Activated naive CD4-positive, alpha-beta T cell treated with Interleukin-2 at 50 U/mL for 16 hours (primary cell): ENCODE measurements at places on chromosomes 7 and 10.
A peak's percentile ranks its signal among the peaks of the same experiment; 100 is the strongest.

DNA sequence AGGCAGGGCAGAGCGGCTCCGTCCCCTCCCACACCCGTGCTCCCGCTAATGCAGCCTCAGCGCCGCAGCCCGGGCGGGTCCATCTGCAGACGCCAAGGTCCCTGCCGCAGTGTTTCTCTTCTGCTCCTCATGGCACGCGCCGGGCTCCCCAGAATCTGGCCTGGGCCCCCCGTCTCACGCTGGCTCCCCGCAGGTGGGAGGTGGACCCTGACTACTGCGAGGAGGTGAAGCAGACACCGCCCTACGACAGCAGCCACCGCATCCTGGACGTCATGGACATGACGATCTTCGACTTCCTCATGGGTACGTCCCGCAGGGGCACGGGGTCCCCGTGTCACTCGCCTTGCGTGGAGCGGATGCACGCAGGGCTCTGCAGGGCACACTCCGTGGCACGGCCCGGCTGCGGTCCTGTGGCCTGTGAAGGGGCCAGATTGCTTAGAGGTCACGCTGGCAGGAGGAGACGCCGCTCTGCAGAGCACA lies 33.5 kb upstream of the FOXL3 start:
- no peak for DNase-seq

GRCh38 chr10:29612657-29613056 lies 22.1 kb downstream of the SVIL start:
- DNase-seq, result no peak

- DNase-seq, result no peak
Observed at GRCh38 chr7:47292832-47293309, 289.0 kb downstream of the TNS3 start.

GRCh38 chr10:28849309-28849708 lies 172.0 kb downstream of the BAMBI start:
- no peak for DNase-seq

DNA sequence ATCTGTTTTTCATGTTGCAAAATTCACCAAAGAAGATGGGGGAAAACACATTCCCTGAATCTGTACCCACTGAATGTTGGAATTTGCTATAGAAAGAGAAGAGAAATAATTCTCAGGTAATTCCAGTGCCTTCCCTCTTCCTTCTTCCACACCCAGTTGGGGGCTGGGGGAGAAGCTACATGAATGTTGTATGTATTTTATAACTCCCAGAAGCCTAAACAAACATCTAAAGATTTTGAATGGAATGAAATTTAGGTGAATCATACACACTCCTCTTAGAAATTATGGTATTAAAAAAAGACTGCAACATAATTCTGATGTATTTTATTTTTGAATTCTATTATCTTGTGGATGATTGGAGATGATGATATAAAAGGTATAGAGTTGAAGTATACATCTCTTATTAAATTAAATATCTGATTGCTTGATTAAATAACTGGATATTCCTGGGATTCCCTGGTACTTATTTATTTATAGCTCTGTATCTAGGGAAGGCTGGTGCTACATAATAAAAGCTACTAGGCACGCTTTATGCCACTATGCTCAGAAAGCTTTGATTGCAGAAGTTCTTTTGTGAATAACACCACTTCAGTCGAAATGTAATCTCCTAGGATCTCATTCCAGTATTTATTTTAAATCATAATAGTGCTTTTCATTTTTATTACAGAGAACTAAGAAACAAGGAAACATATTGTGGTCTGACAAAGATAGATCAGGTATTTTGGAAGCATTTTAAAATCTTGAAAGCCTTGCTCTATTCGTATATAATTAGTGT lies 98.5 kb downstream of the MCU start:
- DNase-seq, result no peak

GRCh38 chr10:11810973-11811372 lies 12.2 kb upstream of the PROSER2 start:
- no peak for DNase-seq

- no peak for DNase-seq
Observed at GRCh38 chr10:84140036-84140379, 699 bp downstream of the GHITM start.

DNA sequence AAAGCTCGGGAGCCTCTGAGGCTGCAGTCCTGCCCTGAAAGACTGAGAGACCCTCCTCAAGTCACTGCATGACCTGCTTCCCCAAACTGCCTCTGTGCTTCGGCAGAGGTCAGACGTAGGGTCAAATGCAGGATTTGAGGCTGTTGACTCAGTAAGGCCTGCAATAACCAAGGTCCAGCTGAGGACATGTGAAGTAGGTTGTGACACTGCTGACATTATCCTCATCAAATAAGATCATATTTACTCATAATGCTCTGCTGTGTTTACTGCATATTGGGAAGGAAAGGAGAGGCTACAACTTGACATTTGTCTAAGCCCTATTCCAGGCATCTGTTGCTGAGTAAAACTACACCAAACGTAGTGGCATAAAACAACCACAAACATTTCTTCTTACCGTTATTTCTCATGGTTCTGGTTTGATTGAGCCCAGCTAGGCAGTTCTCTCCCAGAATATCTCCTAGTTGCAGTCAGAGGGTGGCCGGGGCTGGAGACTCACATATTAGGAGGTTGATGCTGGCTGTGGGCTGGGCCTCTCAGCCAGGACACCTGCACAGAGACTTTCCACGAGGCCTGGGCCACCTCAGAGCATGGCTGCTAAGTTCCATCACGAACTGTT lies 122.1 kb upstream of the STK17A start:
- no peak for DNase-seq

GRCh38 chr10:86688398-86688921 lies 20.1 kb downstream of the LDB3 start:
- DNase-seq, result peak; percentile 55

GRCh38 chr7:151088019-151088855 lies 2.0 kb downstream of the AGAP3 start:
- DNase-seq, result no peak

GRCh38 chr7:29563590-29564495 lies at the start of gene PRR15:
Gene PRR15 (plus strand): TSS chr7:29563835. CDS start chr7:29566330, 2,495 bp downstream.
- DNase-seq, result no peak

DNA sequence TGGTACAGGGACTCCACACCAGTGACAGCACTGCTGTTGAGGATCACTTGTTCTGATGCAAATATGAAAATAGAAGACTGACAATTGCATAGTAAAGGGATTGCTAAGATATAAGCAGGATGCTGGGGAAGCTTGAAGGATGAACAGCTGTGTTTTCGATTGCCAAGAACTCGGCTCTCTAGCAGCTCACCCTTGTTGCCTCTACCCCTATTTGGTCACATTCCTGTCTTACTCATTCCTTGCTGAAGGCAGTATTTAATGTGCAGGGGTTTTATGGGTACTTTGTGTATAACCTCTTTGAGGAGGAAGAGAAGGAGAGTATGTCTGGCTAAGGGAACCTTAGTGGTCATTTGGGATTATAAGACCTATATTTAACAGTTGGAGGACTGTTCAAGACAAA lies 218.8 kb downstream of the AUTS2 start:
- DNase-seq, result no peak

DNA sequence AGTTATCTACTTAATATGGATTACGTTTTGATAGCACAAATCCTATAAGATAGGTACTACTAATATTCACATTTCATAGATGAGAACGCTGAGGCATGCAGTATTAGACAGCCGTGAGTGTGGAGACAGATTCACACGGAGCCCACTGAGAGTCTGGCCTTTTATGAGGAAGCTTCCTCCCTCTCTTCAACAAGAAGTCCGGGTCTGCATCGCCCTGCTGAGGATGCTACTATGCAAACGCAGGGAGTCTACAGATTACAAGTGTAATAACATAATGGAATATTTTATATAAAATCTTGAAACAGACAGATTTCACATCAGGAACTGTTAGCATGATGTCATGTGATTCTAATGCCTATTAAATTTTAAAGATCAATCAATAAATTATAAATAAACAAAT lies 255.9 kb upstream of the GLI3 start:
- DNase-seq, result no peak

GRCh38 chr10:72610466-72610865 lies 15.4 kb downstream of the MICU1 start:
- no peak for DNase-seq

- no peak for DNase-seq
Observed at GRCh38 chr7:779480-779879, 52.4 kb upstream of the PRKAR1B start.

DNA sequence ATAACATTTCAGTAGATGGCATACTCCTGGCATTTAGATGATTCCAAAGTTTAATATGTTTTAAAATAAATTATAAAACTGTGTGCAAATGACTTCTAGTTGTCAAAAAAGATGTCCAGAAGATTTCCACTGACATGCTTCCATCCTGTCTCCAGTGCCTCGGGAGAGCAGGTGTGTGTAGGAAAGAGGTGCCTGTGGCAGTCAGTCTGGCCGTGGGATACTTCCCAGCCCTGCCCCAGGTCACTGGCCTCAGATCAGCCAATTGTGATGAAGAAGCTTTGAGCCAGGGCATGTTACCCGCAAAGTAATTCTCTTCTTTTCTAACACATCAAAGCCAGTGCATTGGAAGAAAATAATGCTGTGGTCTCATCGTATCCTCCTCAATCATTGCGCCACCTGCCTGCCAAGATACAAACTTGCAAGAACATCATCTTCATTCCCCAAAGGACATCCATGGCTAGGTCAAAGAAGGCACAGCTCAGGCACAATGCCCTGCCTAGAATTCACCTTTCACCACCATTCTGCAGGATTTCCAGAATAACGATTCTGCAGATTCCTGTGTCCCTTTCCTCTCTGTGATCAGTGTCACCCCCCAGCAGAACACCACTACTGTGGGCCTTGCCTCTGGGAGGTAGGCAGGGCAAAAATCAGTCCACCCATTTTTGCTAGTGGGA lies 6.3 kb upstream of the KCNMA1 start:
- no peak for DNase-seq

DNA sequence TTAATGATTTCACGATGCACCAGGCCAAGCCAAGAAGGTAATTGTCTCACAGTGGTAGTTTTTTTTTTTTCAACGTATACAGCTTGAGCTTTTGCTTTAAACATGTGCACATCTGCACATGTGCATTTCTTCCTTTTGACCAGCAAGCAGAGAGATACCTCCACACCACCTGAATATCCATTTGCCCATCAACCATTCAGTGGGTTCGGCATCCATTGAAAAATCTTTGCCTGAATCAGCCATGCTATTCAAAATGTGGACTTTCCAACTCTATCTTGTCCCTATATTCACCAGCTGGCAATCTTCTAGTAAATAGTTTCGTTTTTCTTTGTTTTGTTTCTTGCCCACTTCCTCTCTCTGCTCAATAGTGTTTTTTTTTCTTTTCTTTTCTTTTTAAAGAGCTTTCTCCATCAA lies 7.7 kb upstream of the TRA2A start:
- no peak for DNase-seq

DNA sequence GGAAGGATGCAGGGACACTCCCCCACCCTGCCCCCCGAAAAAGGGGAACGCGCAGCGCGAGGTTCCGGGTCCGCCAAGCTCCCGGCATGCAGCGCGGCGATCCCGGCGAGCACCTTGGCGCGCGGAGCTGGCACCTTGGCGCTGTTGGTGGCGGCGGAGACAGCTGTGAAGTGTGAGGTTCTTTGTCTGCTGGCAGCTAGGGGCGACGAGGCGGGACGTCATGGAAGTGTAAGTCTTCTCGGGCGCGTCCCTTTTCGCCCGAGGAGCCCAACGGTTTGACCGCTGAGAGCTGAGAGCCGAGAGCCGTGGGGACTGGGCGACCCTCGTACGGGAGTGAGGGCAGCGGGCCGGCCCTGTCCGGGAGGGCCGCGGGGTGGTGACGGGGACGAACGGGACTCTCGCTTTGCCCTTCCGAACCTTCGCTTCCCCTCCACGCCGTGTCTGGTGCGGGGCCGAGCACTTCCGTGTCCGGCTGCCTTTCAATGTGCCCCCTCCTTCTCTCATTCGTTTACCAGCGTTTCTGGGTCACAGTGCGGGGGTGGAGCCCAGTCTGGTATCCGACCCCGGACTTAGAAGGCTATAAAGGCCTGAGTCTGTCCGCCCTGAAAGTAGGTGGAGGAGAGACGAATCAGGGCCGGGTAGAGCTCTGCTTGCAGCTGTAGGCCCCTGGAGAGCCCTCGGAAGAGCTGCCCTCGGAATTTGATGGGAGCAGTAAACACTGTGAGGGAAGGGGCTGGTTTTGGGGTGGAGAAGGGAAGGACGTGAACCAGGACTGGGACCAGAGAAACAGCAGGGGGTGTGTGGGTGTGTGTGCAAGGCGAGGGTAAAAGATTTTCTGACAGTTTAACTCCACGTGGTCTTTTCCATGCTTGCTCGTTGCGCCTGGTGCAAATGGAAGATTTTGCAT lies at the start of gene CRCP:
Gene CRCP, plus strand, starts transcription at position 105 of the 907 bp plus-strand sequence. Its CDS starts 116 bp downstream, at position 221.
- peak; percentile 85 for DNase-seq

DNA sequence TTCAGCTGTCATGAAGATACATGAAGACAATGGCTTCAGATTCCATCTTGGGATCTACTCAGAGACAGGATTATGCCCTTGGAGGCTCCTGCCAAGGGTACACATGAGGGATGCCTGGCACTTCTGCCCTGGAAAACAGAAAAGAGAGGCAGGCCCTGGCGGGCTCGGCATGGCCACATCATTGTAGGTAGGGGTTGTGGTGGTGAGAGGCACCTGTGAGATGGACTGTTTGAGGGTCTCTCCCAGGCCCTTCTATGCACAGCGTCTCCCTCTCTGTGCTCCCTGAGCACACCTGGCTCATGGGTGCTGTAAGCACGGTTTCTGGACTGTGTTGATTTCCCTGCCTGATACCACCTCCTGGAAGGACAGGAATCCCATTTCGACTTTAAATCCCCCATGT lies 304.3 kb downstream of the GLRX3 start:
- DNase-seq, result no peak

DNA sequence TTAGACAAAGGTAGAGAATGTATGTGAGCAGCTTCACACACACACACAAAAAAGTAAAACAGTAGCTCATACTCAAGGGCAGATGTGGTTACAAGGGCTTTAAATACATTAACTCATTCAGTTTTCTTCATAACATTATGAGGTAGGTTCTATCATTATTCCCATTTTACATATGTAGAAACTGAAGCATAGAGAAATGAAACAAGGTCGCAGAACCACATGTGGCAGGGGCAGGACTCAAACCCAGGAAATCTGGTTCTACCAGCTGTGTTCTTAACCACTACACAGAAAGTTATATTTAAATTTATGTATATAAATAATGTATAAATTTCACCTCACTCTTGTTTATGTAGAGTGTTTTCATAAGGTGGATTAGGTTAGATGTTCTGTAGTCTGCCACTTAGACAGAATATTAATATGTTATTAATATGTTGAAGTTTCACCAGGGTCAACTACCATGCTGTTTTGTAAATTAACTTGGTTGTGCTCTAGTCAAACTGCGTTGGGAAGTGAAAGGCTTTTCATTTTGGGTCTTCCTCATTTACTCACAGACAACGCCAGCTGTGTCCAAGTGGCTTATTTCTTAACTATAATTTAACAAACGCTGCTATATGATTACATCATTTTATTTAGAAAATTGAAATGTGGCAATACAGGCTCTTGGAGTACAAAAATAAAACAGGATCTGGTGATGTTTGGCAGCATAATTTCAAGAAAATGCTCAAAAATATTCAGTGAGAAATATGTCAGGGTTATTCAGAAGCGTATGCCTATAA lies 138.4 kb downstream of the MDFIC start:
- DNase-seq, result no peak

- DNase-seq, result no peak
Observed at GRCh38 chr10:63910806-63911205, 389.6 kb downstream of the REEP3 start.

GRCh38 chr10:133270204-133270603 lies 6.5 kb downstream of the ADAM8 start:
- no peak for DNase-seq
